ENCODE measurements at places on chromosomes 12 and 14.

DNA sequence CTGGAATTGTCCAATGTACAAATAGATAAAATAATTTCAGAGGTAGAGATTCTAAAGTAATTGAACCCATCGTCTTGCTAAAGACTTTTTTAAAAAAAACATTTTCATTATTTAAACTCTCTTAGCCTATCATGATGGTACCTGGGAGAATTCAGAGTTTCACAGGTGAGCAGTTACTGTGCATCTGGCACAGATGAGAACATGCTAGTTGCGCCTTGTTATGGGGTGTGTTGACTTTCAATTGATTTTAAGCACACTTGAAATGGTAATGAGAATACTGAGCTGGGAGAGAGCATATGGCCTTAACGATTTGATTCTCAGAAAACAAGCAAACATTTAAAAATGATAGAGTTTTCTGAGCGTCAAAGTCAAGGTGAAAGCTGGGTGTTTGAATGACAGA lies 66.6 kb downstream of the FLRT2 start:
- DNase-seq: no peak

DNA sequence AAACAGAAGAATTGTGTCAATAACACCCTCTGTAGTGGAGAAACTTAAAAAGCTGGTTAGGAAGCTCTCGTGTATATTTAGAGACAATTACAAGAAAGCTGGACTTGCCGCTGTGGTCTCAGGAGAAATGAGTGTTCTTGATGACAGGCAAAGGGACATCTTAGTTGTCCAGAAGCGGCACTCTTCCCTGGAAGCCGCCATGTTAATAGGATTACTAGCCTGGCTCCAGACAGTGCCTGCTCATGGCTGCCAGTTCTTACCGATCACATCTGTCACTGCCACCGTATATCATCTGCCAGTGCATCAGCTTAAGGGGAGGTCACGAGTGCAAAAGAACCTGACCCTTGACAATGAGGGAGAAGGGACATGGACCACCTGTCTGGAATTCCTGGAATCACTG lies 48.9 kb downstream of the C14orf132 start:
- no peak for DNase-seq

DNA sequence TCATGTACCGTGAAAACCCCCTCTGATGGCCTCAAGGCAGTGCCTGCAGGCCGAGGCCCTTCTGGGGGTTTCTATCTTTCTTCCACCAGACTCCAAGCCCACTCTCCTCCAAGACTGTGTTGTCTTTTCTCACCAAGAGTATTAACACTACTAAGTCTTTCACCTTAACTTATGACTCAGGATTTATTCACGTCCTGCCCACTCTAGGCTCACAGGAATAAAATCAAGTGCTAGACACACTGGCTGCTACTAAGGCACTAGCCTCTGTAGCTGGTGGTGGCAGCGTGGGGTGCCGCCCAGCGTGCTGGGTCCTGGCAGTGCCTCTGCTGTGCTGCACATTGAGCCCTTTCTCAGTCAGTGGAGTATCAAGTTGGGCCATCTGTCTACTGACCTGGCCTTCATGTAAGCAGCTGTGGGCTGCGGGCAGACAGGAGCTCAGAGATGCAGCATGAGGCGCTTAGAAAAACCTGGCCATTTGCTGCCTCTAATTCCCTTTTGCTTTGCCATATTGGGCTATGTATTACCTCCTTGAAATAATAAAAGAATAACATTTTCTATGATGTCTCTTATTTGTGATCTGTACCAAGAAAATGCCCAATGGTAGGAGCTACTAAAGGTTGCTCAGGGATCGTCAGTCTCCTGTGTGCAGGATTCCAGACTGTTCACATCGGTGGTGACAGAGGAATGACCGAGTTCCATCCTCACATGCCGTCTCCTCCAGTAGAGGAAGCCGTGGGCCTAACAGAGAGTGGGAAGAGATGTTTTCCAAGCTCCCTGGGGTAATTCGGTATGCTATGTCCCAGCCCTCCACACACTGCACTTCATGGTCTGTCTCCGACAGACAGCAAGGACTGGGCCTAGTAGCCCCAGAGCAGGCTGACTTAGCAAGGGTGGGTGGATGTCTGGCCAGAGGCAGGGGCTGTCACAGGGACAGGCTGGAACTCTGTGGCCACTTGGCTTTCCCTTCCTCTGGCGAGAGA lies 39.9 kb downstream of the MAX start:
- DNase-seq: no peak

GRCh38 chr12:8914716-8915526 lies 612 bp downstream of the PHC1 start:
- peak; percentile 20 for DNase-seq

DNA sequence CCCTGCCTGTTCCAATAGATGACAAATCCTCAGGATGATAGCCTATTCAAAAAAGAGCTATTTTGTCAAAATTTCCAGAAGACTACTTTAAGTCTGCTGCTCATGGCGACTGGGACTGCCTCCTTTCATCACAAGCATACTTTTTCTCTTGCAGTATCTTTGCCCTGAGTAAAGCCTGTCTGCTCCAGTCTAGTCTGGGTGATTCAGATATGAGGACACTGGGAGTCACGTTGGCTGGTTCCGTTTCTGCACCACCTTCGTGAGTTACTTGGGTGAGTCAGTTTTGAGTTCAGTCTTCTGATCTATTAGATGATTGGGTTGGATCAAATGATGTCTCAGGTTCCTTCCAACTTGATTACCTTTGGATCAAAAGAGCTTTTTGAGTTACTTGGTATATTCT lies 301.3 kb upstream of the STXBP6 start:
- no peak for DNase-seq

DNA sequence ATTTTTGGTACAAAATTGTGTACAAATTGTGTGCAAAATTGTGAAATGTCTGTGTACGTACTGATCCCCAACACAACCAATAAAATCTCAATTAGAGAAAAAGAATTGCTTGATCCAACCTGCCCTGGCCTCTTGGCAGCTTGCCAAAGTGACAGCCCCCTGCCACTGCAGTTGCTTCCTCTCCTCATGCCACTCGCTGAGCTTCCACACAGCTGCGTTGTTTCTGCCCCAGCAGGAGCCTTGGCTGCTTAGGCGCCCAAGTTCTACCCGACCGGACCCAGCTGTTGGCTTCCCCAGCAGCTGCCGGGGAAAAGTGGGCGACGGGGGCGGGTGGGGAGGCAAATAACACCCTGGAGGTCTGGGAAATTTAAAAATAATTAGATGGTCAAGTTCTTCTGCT lies 171.8 kb upstream of the ATF7IP start:
- no peak for DNase-seq

DNA sequence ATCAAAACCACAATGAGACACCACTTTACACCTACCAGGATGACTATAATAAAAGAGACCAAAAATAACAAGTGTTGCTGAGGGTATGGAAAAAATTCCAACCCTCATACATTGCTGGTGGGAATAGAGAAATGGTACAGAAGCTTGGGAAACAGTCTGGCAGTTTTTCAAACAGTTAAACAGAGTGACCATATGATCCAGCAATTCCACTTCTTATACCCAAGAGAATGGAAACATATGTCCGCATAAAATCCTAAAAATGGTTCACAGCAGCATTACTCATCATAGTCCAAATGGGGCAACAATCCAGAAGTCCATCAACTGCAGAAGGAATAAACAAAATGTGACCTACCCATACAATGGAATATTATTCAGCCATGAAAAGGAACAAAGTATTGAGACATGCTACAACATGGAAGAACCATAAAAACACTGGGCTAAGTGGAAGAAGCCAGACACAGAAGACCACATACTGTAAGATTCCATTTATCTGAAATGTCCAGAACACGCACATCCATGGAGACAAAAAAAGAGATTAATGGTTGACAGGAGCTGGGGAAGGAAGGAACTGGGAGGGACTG lies 44.5 kb downstream of the CHGA start:
- no peak for DNase-seq

DNA sequence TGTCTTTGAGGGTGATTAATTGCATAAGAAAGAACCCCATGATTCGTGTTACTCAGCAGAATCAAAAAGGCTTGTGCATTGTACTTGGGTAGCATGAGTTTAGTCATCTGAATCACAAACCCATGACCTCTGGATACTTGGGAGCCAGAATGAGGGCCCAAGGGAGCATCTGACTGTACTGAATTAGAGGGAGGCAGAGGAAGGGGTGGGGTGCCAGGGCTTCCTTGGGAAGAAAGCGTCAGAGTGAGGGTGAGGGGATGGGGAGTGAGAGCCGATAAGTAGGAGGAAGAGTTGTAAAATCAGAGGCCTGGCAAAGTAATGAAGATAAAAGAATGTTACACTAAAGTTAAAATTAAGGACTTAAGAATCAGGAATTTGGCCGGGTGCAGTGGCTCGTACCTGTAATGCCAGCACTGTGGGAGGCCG lies 29.8 kb downstream of the GPRC5D start:
- no peak for DNase-seq

DNA sequence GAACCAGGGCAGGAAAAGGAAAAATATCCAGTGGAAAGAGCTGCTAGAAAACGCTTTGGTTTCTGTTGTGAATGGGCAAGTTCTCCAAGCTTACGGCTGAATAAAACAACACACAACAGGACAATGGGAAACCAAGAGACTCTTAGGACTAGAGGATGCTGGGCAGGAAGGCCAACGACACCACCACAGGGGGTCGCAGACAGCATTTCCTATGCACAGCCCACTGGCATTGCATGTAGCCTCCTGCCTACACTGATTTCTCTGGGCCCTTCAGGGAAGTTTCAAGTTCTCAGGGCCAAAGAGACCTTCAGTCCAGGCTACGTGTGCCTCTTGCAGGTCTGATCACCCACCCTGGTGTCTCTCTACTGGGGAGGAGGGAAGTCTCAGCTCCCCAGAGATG lies 108.0 kb downstream of the RIMBP2 start:
- no peak for DNase-seq

DNA sequence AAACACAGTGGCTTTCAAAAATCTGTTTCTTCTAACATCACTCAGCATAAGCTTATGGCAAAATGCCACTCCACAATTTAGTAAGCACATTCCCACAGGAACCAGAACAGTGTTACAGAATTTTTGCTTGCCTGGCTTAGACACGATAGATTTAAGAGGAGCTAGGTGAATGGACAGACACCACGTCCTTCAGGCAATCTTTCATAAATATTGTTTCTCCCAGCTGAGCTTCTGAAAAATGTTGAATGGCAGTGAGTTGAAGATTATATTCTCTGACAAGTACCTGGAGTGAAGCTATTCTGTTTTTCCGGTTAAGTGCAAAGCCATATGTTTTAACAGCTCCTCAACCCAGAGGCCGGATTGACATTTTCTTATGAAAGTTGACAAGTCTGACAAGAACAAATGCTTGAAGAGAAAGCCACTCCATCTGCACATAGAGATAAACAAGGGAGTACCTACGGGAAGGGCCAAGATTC lies 102.0 kb downstream of the FSCB start:
- no peak for DNase-seq

GRCh38 chr12:119147847-119148448 lies 30.8 kb upstream of the HSPB8 start:
- no peak for DNase-seq

GRCh38 chr12:39442831-39443080 lies 164 bp downstream of the KIF21A start:
- DNase-seq: no peak

DNA sequence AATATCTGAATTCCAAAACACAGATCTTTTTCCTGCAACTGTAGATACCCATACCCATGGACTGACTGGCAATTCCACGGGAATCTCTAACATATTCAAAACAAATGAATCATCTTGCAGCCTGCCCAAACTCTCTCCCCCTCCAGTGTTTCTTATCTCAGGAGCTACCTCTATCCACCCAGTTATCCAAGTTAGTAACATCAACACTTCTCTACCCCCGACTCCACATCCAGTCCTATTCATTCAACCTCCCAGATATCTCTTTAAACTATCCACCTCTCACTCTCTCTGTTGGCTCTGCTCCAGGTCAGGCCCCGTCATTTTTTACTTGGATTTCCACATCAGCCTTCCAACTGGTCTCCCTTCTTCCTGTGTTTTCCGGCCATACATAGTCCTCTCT lies 6.7 kb upstream of the KCNH5 start:
- DNase-seq: no peak

- DNase-seq: peak; percentile 11
Observed at GRCh38 chr12:120639771-120640721, at the start of gene CABP1. TSS of gene CABP1 (plus strand) at chr12:120640626. CDS start at chr12:120640686, 60 bp downstream.

DNA sequence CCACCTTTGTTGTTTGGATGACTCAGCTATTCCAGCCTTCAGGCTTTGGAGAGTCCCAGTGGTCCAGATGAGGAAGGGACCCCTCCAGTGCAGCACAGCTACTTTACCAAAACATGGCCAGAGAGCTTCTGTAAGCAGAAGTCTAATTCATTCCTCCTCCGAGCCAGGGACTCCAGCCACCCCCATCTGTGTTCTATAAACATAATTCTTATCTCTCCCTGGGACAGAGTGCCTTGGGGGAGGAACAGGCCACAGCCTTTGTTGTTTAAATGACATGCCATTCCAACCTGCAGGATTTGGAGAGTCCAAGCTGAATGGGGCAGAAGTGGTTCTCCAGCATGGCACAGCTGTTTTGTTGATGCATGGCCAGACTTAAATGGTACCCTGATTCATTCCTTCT lies 994.0 kb downstream of the TRHDE start:
- DNase-seq: no peak

DNA sequence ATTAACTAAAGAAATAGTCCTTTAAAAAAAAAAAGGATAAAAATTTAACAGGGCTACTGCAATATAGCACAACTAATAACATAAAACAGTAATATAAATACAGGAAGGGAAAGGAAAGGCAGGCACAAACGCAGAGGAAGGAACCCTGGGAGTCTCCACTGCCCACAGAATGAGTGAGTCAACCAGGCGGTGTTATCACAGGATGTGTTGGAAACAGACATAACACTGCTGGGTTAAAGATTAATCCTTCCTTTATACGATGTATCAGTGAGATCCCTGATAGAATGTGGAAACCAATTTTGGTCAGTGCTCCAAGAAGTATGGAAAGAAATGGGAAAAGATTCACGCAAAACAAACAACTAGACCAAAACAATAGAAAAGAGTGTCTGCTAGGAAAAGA lies 47.9 kb downstream of the FGD6 start:
- DNase-seq: no peak

DNA sequence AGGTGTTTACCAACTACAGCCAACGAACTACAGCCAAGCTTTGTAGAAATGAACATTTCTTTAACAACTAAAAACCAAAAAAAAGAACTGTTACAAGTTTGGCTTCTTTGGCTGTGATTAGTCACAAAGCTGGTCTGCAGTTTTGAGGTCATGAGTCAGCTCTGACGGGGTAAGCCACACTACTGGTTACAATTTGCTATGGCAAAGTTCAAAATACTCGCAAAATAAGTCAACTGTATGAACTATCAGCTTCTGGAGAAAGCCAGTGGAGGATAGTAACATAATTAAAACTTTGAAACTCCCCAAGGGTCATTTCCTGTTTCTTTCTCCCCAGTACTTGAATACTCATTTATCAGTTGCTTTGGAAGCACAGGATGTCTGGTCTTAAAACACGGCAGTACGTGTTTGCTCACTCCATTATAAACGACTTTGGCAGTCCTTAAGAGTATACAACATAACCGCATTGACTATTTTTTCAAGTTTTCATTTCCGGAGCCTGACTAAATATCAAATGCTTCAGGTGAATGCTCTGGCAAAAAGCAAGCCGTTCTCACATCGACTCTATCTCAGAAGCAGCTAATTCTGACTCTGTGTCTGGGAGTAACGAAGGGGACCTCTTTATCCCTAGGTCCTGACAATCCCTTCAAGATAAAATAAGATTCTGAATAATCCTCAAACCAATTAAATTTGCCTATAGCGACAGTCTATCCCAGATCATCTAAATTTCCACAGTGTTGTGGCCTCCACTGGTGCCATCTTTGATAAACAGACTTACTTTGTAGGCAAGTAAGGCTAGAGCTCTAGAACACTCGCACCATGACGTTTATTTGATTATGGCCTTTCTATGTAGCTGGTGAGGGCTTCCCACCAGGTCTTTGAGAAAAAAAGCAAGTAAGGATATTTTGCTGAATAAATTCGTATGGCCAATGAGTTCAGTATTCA lies 10.6 kb downstream of the PHLDA1 start:
- DNase-seq: no peak
